ENCODE measurements at places on chromosomes 3 and 15.

GRCh38 chr3:12442654-12443501 is 41.4 kb upstream of the TSEN2 start:
- DNase-seq, result no peak

DNA sequence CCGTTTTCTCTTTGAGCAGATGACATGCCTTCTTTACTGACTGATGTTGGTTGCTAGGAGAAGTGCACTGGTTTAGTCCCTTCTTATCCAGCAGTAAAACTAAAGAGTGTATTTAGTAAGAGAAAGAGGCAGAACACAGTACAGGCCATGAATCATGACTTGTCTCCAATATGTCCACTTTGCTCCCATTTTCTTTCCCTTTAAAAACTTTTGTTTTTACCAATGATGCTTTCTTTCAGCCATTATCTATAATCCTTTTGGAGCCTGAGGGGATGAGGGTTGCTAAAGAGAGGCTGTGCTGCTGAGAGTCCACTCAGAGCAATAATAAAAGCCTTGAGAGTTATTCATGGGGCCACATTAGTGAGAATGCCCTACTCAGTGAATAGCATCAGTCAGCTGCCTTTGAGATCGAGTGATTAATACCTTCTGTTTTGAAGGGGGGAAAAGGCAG is 12.2 kb downstream of the ROBO2 start:
- no peak for DNase-seq

DNA sequence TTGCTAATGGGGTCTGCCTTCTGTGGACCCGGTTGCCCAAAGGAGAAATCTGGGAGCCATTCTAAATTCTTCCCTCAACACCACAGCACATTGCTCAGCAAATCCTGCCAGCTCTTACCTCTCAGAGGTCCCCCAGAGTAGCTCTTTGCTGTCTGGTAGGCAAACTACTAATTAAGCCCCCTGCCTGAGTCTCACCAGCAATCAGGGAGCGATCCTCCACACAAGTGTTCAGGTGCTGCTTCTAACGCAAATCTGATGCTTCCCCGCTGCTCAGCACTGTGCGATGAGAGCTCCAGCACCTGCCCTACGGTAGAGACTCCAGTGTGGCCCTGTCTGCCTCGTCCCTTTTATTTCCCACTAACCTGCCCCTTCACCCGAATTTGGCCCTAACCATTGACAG is 60.5 kb downstream of the HCN4 start:
- DNase-seq, result no peak

GRCh38 chr3:143207338-143207961 is 87.9 kb downstream of the CHST2 start:
- peak; percentile 10 for DNase-seq

DNA sequence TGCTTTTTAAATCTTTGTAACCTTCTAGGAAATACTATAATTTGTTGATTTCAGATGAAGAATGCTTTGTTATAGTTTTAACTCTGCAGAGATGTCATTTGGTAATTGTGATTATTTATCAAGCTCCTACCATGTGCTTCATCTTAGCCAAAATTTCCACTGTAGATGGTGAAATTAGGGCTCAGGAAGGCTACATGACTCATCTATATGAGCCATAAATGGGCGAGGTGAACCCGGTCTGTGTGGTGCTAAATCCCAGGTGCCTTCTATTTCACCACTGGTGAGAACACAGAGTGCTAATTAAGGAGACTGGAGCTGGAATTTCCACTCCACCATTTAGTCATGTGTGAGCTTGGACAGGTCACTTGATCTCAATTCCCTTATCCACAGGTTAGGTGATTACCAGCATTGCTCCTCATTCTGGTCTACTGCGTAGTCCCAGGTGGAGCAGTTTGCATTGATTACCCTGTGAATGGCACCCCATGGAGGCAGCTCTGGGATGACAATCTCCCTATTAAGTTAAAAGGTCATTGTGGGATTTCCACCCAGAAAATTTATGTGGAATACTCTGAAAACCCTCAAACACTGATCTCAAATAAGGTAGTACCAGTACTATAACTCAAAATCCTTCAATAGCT is 2.8 kb upstream of the CCR3 start:
- no peak for DNase-seq

DNA sequence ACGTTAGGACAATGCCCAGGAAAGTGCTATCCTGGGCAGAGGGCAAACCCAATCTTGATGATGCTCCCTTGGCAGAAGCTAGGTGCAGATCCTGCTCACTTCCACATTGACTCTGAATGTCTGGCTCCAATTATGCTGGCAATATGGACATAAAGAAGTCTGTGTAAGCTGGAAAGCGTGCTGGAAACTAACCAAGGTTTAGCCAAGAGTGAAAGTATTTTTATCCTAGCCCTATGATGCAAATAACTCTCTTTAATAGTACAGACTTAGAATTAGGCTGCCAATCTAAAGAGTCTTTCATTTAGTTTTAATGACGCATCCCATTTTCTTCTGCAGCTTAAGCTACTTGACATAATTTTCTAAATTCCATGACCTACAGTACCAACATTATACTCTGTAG is 571.8 kb downstream of the TUSC7 start:
- no peak for DNase-seq

- DNase-seq, result no peak
Measured at GRCh38 chr3:183018421-183019192, 38.3 kb upstream of the DCUN1D1 start.

DNA sequence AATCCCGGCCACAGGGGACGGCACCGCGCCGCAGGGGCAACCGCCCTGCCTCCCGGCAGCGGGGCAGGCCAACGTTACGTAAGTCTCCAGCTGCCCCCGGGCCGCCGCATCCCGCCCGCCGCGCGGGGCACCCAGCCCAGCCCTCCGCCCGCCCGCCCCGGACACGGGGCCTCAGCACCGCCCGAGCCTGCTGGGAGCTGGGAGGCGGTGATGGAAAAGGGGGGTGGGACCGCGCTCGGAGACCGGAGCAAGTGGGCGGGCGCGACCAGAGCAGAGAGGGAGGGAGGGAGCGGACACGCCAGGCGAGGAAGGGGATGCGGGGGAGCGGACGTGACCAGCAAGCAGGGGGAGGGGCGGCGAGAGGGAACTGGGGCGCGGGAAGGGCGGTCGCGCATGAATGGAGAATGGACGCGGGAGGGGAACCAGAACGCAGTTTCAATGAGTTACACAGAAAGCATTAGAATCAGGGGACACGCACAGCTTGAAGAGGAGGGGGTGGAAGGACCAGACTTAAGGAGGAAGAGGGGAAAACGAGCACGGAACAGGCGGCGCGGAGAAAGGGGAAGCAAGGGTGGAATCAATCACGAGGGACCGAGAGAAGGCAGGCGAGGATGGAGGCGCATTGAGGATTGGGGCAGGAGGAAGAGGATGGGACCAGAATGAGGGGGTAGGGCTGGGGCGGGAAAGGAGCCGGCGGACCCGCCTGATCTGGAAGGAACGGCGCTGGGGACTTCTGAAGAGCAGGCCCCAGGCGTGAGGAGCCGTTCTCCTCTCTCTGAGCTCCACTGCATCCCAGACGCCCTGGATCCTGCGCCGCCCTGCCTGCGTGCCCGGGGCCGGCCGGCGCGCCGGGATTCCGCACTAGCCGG is 559 bp downstream of the PKM start:
- DNase-seq, result peak; percentile 74

DNA sequence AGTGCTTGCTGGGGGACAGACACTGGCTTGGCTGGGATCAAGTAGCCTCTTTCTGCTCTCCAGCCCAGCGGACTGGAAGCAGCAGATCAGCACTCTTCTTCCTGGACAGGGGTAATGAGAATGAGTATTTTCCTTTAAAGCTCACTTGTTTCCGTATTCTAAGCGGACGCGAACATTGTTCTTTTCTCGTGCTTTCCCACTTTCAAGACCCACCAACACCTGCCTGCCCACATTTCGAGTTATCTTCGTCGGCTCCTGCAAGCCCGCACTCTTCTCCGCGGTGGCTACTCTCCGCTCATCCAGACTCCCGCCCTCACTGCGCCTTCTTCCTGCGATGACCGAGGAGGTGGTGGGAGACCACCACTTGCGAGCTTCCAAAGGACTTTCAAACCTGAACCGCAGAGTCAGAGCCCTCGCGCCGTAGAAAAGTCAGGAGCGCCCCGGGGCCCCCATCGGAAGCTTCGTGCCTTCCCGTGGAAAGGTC is 1.6 kb upstream of the PPM1L start:
- DNase-seq, result peak; percentile 5

- DNase-seq, result no peak
Measured at GRCh38 chr15:34160735-34161134, 49.2 kb downstream of the KATNBL1 start.

DNA sequence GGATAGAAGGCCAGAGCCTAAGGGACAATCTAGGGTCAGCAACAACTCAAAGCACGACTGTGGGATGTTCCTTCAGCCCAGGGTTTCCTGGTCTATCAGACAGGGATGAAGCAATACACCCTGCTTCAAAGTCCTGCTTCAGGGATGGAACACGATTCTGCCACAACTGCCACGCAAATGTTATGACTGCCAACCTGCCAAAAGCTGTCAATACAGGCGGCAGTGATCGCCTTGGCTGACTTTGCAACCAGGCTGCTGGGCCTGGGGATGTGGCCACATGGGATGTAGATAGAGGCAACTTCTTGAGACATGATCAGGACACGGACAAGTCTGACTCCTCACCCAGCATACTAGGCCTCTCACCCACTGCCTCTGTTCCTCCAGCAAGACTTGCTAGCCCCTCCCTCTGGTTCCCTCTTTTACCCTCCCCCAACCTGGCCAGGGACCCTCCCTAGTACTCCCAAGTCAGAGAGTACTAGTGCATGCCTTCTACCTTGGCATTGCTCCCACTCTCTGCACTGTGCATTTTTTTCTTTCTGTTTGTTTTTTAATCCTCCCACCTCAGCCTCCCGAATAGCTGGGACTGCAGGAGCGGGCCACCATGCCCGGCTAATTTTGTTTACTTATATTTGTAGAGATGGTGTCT is 7.6 kb downstream of the CCDC12 start:
- no peak for DNase-seq

- no peak for DNase-seq
Measured at GRCh38 chr3:81742581-81742980, 18.9 kb downstream of the GBE1 start.

DNA sequence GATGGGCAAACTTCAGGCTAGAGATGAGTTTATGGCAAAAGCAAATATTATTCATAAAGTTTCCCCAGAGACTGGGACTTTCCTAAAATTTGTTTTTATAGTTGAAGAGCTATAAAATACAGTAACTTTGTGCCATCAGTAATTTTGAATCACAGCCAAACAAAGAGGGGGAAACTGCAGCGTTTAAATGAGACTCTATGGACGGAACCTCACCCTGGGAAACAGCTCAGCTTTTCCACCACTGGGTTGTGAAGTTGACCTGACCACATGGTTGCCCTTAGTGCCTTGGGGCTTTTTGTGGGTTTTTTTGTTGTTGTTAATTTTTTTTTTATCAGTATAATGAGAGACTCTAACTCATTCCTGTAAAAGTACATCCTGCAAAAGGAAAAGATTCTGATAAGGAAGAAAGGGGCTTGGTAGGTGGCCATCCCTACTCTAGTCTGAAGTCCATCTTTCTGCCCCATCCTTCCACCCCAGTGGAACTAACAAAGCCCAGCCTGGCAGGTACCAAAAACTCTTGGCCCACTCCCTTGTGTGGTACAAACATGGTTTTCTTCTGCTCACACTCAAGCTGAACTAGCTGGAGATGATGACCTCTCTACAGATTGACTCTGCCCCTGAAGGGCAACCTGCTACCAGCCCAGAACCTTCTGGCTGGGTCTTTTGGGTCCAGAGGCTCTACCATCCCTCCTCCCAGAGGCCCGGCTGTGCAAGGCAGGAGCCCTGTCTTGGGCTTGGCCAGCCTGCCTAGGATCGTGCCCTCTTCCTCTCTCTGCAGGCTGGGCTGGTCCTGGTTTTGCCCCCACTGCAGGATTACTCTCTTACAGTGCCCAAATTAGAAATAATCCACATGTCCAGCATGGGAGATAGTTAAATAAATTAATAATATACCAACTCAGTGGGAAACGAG is 41.2 kb downstream of the RLBP1 start:
- no peak for DNase-seq

DNA sequence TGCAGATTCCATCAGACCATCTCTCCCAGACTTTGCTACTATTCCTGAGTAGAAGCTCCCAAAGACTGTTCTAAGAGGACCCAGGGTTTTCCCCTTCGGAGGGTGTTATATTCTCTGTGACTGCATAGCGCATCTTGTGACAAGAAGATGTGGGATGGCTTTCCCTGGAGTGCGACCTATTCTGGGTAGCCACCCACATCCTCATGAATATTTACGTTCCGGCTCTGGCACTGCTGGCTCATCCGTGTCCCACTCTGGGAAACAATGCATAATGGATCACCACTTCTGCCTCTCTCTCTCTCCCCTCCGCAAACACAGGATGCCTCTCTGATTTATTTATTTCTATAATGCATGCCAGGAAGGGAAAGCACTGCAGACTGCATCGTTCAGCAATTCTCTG is 166.1 kb downstream of the PYDC2 start:
- no peak for DNase-seq

DNA sequence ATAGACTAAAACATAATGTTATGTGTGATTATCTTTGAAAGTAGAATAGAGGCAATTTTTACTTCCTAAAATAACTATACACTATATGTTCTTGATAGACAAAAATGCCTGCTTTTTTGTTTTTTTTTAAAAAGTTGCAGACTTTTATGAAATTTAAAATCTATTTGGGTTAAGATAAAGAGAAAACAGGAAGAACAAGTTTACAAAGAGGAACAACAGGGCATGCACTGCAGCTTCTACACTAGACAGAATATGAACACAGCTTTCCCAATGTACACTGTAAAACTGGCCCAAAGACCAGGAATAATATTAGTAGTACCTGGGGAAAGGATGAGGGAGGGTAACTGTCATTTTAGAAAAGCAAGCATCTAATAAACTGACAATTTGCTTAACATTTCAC is 53.7 kb downstream of the NR1I2 start:
- DNase-seq, result no peak

Measured in A549 (cell line).